ENCODE measurements at places on chromosomes 5 and 9.
A peak's percentile ranks its signal among the peaks of the same experiment; 100 is the strongest.

DNA sequence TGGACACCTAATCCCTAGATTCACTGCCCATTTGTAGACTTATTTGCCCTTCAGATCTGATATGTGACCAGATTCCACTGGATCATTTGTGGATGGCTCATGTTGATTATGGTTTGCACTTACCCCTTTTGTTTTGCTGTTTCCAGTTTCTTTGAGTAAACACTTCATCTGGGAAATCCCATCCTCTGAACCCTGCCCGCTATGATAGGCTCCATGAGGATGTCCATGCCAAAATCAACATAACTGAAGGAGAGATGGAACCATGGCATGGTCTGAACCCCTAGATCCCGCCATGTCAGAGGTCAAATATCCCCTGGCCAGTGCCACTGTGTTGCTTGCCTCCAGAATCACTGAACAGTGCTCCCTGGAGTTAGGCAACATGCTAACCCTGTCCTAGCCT lies 11.7 kb upstream of the FEM1C start:
- DNase-seq, result no peak

DNA sequence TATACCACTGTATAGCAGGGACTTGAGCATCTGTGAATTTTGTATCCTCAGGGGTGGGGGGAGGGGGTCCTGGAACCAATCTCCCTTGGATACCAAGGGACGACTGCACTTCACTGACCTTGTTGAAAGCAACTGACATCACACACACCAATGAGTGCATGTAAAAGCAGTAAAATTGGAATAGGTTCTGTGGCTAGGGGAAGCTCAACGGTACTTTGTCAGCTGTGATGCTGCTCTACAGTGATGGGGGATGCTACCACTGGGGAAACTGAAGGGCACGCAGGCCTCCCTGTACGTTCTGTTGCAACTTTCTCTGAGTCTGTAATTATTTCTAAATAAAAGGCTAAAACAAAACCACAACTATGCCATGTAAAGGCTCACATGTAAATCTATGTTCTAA lies 47.0 kb upstream of the RETREG1 start:
- DNase-seq, result no peak

DNA sequence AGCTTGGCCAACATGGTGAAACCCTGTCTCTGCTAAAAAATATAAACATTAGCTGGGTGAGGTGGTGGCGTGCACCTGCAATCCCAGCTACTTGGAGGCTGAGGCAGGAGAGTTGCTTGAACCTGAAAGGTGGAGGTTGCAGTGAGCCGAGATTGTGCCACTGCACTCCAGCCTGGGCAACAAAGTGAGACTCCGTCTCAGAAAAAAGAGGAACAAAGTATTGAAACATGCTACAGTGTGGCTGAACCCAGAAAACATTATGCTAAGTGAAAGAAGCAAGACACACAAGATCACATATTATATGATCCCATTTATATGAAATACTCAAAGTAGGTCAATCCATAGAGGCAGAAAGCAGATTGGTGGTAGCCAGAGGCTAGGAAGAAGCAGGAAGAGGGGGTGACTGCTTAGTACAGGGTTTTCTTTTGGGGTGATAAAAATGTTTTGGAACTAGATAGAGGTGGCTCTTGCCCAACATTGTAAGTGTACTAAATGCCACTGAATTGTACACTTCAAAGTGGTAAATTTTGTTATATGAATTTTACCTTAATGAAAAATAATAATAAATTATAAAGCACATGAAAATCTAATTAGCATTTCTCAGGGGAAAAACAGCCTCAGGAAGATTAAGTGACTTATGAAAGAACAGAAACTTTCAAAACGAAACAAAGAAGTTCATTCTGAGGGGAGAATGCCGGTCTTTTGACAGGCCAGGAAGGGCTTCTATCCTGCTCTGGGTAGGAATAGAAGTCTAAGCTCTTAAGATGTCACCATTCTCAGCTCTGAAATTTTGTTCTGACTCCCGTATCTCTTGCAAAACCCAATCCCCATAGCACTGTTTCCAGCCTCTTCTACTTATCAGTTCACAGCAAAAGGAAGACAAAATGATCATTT lies 161.1 kb upstream of the TBCA start:
- peak; percentile 55 for DNase-seq

GRCh38 chr5:16593013-16593412 lies 23.8 kb downstream of the RETREG1 start:
- no peak for DNase-seq

DNA sequence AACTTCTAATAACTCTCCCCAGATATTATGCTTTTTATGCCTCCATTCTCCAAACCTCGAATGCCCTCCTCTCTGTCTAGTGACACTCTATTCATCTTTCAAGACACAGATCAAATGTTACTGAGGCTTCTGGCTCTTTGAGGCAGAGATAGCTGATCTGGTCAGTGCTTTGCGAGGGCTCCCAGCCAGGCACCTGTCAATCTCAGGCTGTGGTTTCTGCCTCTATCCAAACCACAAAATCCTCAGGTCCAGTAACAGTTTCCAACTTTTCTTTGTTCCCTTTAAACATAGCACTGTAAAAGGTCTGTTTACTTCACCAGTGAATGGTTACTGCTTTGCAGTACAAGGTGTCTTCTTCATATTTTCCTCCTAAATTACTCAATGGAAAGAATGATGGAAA lies 11.5 kb upstream of the STK32A start:
- no peak for DNase-seq

- no peak for DNase-seq
Observed at GRCh38 chr5:58383448-58383847, 76.4 kb downstream of the PLK2 start.

DNA sequence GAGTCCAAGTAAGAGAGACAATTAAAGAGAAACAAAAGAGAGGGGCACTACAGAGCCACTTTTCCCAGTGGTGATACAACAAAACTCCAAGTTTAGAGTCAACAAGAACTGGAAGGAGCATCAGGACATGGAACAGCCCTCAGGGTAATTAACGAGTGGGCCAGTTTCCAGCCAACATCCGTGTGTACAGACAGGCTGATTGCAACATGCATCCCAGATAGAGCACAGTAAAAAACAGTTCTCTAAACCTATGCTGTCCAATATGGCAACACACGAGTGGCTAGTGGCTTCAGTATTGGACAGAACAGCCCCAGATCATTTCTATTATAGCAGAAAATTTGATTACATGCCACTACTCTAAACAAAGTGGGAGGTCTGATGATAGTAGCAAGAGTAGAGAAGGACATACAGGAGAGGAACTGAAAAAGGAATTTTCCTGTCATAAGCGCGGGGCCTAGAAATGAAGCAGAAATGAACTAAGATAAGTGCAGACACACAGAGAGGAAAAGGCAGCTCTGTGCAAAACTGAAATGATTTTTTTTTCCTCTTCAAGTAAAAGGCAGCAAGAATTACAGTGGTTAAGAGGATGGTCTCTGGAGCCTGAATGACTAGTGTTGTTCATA lies 175.6 kb upstream of the CCNG1 start:
- no peak for DNase-seq

DNA sequence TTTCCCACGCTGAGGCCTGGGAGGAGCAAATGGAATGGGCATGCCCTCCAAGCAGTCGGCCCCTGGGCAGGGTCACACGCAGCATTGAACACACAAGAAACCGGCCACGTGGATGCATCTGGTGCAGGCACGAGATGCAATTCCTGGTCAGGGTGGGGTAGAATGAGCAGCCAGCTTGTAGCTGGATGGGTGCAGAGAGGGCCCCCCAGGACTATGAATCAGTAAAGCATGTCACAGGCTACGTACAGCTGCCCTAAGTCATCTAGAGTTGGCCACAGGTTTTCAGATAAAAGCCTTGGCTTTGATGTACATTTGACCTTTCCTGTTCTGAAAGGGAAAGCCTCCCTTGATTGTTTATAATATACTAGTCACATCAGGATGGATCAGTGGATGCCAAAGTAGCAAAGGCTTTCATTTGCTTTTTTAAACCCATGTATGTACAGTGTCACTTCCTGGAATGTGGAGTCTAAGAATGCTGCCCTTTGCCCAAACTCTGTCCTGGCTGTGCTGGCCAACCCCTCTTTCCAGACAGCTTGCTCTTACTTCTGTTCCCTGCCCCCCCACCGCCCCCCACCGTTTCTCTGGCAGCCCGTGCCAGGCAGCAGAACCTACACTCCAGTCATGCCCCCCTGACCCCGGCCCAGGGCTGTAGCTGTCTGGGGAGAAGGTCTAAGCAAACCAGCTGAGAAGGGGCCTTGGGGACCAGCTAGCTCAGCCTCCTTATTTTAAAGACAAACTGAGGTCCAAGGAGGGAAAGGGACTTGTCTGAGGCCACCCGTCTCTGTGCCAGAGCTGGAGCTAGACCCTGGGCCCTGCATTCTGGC lies 169.2 kb downstream of the HSPA4 start:
- no peak for DNase-seq

GRCh38 chr5:142544071-142544753 lies 141.7 kb downstream of the FGF1 start:
- no peak for DNase-seq

- DNase-seq, result no peak
Observed at GRCh38 chr5:135364421-135365262, 34.4 kb downstream of the MACROH2A1 start.

DNA sequence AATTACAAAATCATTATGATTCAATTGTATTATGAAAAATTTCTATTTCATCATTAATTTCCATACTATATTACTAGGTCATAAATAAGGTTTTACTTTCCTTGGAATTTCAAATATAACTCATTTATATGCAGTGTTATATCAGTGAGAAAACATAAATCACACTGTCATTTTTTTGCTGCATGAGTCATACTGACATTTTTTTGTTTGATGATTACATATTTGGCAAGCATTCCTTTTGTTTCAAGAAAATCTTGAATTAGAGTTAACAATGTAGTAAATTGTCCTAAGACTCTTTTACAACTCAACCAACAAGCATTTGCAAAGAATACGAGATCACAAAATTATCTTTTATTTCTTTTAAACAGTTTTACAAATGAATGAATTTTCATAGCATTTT lies 298.4 kb upstream of the SEMA6A start:
- DNase-seq, result no peak

GRCh38 chr9:28882529-28882928 lies 1309.2 kb upstream of the C9orf72 start:
- DNase-seq, result no peak

DNA sequence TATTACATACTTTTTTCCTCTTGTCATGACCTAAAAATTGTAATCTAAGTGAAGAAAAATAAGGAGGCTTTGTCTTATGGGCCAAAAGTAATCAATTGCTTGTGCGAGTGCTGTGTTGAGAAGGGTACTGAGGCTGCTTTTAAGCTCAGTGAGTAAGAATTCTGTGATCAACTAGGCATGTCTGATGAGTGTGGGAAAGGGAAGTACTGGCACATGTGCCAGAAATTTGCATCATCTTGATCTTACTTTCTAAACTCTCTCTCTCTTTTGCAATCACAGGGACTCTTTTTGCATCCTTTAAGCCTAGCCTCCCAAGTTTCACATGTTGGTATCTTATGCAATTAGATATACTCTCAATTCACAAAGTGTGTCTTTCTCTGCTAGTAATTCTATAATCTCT lies 329.9 kb downstream of the KIF4B start:
- DNase-seq, result no peak

Measured in GM06990 (cell line).